Fibroblast of skin of back (primary cell): ENCODE measurements at places on chromosomes 6 and 20.

DNA sequence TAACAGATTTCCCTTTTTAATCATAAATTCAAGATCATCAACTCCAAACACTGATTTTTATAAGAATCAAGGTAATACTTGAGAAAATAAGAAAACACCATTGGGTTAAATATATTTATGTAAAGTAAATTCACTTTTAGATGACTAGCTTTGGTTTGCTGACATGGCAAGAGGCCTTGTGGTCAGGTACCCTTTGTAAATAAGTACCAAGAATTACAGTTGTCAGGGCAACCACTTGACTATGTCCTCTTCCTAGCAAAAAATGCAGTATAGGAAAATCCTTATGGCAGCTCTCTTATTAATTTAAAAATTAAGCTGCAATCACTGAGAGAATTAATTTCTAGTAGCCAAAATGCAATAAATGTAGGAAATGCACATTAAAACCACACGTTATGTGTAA lies 153.8 kb downstream of the INSM1 start:
- DNase-seq: no peak

- no peak for DNase-seq
Observed at GRCh38 chr6:38773338-38773737, 58.2 kb downstream of the DNAH8 start.

GRCh38 chr20:4471221-4471620 lies 250.5 kb upstream of the PRND start:
- peak; percentile 62 for DNase-seq

- no peak for DNase-seq
Observed at GRCh38 chr20:57023007-57023406, 243.4 kb downstream of the BMP7 start.

GRCh38 chr20:40663991-40664880 lies 24.8 kb downstream of the MAFB start:
- DNase-seq: no peak

- no peak for DNase-seq
Observed at GRCh38 chr6:35018182-35018519, 123.0 kb downstream of the TCP11 start.

DNA sequence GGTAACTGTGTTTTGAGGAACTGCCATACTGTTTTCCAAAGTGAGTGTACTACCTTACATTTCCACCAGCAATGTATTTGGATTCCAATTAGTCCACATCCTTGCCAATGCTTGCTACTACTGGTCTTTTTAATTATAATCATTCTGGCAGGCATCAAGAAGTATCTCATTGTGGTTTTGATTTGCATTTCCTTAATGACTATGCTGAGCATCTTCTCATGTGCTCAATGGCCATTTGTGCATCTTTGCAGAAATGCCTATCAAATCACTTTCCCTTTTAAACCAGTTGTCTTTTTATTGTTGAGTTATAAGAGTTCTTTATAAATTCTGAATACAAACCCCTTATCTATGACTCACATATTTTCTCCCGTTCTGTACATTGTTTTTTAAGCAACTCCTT lies 75.9 kb downstream of the ATG5 start:
- no peak for DNase-seq

DNA sequence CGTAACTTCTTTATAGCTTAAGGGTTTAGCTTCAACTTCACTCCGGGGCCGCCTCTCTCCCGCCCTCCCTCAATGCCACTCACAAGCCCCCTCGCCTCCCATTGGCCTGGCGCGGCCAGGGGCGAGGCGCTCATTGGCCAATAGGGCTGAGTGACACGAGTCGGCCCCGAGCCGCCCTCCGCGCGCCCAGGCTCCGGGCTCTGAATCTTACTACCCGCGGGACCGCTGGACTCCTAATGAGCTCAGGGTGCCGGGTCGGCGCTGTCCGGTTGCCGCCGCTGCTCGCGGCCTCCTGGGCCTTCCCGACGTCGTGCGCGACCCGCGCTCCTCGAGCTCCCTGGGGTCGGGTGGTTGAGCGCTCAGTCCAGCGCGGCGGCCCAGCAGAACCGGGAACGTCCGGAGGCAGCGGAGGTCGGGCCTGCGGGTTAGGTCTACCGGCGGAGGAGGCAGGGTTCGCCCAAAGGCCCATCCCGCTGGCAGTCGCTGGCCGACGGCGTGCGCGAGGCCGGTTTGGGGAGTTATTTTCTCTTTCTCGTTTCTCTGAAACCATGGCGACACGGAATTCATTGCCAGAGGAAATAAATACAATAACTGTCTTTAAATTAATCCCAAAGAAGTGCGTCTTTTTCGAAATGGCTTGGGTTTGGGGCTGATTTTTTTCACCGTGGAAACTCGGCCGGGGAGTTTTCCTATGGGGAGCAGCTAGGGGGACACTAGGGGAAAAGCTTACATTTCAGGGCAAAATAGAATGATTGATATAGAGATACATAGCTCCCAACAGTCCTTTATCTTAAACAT lies at the start of gene SIM1:
Gene SIM1 (minus strand): TSS at position 19 of the 798 bp plus-strand sequence. CDS start 1,453 bp downstream, outside the sequence.
- peak; percentile 97 for DNase-seq
